ENCODE measurements at places on chromosomes 2 and 18.

DNA sequence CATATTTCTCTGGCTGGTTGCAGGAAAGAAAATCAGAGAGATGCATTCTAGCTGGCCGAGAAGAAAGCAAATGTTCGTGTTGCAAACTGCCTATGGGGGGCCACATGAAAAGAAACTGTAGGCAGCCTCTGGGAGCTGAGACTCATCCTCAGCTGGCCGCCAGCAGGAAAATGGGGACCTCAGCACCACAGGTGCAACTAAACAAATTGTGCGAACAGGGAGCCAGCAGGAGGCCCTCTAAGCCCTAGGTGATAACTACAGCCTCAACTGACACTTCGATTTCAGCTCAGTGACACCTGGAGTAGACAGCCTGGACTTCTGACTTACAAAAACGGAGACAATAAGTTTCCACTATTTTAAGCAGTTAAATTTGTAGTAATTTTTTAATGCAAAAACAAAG is 107.3 kb downstream of the DTNB start:
- no peak for DNase-seq

DNA sequence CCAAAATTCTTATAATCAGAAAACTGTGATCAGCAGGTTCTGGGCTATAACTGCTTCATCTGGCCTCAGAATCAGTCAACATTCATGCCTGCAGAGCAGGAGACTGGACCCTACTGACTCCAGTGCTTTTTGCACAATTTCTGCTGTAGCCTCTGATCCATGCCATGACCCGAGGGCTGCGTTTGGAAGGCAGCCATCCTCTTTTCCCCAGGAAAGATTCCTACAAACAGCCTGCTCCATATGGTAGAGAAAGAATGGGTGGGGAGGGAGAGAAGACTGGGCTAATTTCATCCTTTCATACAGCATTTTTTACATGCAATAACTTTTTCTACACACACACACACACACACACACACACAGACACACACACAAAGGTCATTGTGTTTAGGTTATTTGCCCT is 133.0 kb upstream of the MMADHC start:
- DNase-seq = no peak

DNA sequence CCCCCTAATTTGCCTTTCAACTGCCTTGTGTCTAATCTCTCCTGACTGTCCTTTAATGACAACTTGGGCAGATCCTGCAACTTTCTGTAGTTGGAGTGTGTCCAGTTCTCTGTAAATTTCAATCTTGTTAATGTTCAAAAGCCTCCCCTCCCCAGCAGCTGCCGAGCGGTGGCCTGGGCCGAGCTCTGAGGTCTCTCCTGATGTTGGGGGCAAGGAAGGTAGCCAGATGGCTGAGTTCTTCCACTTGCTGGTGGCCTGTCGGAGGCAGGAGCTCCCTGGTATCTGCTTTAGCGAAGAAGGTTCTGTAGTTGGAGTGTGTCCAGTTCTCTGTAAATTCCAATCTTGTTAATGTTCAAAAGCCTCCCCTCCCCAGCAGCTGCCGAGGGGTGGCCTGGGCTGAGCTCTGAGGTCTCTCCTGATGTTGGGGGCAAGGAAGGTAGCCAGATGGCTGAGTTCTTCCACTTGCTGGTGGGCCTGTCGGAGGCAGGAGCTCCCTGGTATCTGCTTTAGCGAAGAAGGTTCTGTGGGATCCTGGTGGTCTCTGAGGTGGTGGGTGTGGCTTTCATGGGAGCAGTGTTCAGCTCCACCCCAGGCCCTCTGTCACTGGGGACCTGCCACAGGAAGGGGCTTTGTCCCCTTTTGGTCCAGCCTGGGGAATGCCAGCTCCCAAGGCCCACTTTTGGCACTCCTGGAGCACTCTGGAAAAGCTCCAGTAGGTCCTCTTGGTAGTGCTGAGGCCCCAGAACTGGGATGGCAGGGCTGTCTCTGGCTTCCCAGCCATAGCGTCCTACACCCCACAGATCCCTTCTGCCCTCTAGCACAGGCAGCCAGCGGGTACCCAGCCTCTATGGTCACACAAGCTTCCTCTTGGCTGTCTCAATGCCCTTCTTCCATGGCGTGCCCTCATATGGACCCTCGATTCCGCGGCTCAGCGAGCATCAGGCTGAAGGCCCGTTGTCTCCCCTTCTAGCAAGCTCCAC is 211.9 kb downstream of the ALPK2 start:
- DNase-seq = no peak

- DNase-seq = peak; percentile 8
Observed at GRCh38 chr2:17851731-17852585, 26.5 kb upstream of the KCNS3 start.

DNA sequence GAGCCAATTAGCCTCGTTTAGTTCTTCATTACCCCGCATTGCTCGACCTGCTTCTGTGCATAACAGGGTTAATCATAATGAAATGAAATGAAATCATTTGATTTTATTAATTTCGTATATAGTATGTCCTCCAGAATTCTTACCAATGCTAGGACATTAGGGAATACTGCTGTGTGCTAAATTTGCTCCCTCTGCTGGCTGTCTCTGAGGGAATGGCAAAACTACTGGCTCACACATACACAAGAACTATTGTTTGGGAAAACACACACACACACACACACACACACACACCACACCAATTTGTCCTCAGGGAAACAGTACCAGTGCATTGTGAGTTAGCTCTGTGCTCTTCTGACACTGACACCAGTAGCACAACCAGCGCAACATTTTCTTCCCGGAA is 273.3 kb upstream of the TCF4 start:
- DNase-seq = no peak

DNA sequence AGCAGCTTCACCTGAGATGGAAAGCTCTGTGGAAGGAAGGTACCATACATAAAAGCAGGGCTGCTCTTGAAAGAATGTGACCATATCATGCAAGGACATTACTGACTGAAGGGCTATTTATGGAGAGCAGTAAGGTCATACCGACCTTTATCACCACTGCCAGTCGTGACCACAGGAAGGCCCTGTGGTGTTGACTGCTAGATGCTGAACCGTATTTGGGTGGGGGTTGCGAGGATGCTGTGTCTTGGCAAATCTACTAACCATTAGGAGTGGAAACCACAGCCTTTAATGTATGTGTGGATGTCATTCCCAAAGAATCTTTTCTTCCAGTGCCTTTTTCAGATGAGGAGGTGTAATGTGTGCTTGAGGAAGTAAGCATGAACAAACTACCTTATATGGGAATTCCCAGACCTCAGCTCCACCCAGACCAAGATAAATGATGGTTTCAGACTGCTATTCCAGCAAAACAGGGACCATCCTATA is 60.8 kb downstream of the LIMS1 start:
- DNase-seq = no peak

Measured in stimulated activated CD8-positive, alpha-beta memory T cell treated with anti-CD3 and anti-CD28 coated beads, Interleukin-2, amount 100 ng/mL, for 48 hours (primary cell).